Bronchial epithelial cell (primary cell): ENCODE measurements at places on chromosomes 1 and 21. TPM values are rescaled to one million over a fixed set of nuclear protein-coding genes. Genes with fewer than 3 reads are reported as not detected.

FCRL2 gene
- not detected in 2 replicates for total RNA-seq

DMBX1 gene
- total RNA-seq = not detected in 2 replicates

UQCRH gene
- 534 and 762 TPM in 2 replicates for total RNA-seq

GABPB2 gene
- total RNA-seq = 10.8 and 19.3 TPM in 2 replicates

PLA2G4A gene
- total RNA-seq = 1.9 and 5.5 TPM in 2 replicates

AKR7A3 gene
- total RNA-seq = 0.26 TPM in 2 replicates

UBXN10 gene
- under 0.01 and 0.13 TPM in 2 replicates for total RNA-seq

CHI3L2 gene
- total RNA-seq = 0.26 TPM in 1 of 2 replicates, not detected in the other

C1orf116 gene
- 20.0 and 29.6 TPM in 2 replicates for total RNA-seq

SPRR2E gene
- 0.26 and 3.7 TPM in 2 replicates for total RNA-seq

PLPPR4 gene
- total RNA-seq = not detected in 2 replicates

TNFSF4 gene
- total RNA-seq = under 0.01 and 0.13 TPM in 2 replicates

VWA5B1 gene
- not detected in 2 replicates for total RNA-seq

KISS1 gene
- not detected in 2 replicates for total RNA-seq

DCDC2B gene
- not detected in 2 replicates for total RNA-seq

PTGFR gene
- total RNA-seq = 0.13 and 0.26 TPM in 2 replicates

PROX1 gene
- under 0.01 TPM in 2 replicates for total RNA-seq

TPTE gene
- total RNA-seq = not detected in 2 replicates

OVAAL gene
- not detected in 2 replicates for total RNA-seq

PIK3CD gene
- total RNA-seq = 5.0 and 6.9 TPM in 2 replicates

SLC45A1 gene
- 0.26 TPM in 2 replicates for total RNA-seq

RBM11 gene
- total RNA-seq = 0.26 and 0.51 TPM in 2 replicates

AMY1C gene
- 0.26 TPM in 2 replicates for total RNA-seq
